ENCODE measurements at places on chromosomes 2 and 18.

- no peak for DNase-seq
Observed at GRCh38 chr18:61432590-61432989, 99.4 kb downstream of the CDH20 start.

- no peak for DNase-seq
Observed at GRCh38 chr2:68791914-68792313, 57.3 kb downstream of the ARHGAP25 start.

- no peak for DNase-seq
Observed at GRCh38 chr18:9285604-9286003, 49.0 kb upstream of the TWSG1 start.

DNA sequence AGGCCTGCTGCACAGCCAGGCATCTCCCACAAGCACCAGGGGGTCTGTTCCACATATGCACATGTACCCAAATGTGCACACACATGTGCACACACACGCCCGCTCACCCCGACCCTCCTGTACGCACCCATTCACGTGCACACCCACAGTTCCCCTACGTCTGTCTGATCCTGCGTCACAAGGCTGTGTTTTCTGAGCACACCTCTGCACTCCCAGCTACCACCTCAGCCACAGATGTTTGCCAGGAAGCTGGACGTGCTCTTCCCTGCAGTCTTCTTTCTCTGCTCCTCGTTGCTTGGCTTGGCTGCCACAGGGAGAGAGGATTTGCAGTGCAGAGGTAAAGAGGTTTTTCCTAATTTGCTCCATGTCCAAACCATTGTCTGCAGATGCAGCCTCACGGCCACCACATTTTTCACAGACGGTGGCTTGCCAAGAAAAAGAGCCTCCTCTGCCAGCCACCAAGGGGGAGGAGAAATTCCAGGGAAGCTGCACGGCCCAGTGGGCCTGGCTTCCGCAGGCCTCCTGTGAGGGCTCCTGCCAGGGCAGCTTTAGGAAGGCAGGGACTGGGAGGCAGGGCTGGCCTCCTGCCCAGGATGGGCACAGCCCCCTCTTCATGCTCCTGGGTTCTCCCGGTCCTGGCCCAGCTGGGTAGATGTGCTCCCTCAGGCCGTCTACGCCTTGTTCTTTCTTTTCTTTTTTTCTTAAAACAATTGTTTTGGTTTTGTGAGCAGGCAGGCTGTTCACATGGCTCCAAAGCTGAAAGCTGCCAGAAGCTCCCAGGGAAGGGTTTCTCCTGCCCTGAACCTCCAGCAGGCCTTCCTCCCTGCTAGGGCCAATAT, 29.3 kb upstream of the HS6ST1 start:
- DNase-seq, result no peak

- DNase-seq, result no peak
Observed at GRCh38 chr2:223108351-223109050, 56.5 kb downstream of the KCNE4 start.

- peak; percentile 28 for DNase-seq
Observed at GRCh38 chr18:11259469-11260150, 110.2 kb upstream of the PIEZO2 start.

- no peak for DNase-seq
Observed at GRCh38 chr2:164937864-164938401, 17.4 kb downstream of the SLC38A11 start.

DNA sequence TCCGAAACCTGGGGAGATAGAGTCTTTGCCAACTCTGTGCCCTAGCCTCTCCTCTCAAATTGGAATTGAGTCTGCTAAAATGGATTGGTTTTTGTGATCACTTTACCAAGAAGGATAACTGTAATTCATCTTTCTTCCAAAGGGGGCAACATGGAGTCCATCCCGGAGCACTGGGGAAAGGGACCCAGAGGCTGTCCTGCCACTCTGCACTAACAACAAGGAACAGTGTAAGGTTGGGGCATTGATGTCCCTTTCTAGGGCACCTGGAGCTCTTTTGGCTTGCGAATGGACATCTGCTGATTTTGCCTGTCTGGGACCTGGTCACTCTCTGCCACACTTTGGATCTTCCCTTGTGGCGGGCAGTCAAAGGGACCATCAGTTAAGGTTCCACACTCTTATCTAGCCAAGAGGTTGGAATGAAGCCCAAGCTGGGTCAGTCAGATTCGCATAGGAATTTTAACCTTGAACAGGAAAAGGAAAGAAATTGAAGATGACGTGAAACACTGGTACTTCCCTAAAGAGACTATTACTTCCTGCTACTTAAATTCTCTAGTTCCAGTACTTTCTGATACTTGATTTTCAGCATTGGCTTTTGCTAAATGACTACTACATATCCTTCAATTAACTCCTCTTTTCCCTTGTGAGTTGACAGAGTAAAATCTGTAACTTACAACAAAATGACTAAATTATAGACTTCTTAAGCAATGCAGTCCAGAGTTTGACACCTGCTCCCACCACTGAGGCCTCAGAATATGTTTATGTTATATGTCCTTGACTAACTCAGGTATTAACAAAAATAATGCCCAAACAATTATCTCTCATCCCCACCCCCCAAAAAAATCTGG, 64.7 kb upstream of the KLF7 start:
- peak; percentile 82 for DNase-seq

- no peak for DNase-seq
Observed at GRCh38 chr2:3116371-3116770, 261.2 kb downstream of the EIPR1 start.

GRCh38 chr2:33168425-33168824, 221.7 kb downstream of the LTBP1 start:
- no peak for DNase-seq

DNA sequence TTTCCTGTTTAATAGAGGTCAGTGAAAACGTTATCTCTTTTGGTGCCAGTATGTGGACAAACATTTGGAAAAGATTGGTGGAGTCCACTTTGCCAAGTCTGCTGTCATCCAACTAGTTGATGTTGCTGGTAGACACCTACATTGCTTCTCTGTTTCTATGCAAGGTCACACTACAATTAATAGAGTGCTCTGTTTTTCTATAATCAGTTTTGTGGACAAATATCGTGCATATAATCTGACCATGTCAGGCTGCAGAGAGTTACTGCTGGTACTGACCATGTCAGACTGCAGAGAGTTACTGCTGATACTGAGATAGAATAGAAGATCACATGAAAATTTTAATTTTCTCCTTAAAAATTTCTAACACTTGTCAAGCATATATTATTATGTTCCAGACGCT, 603.3 kb downstream of the TSN start:
- DNase-seq, result no peak

GRCh38 chr2:25489631-25490030, 147.9 kb upstream of the DNMT3A start:
- DNase-seq, result no peak

DNA sequence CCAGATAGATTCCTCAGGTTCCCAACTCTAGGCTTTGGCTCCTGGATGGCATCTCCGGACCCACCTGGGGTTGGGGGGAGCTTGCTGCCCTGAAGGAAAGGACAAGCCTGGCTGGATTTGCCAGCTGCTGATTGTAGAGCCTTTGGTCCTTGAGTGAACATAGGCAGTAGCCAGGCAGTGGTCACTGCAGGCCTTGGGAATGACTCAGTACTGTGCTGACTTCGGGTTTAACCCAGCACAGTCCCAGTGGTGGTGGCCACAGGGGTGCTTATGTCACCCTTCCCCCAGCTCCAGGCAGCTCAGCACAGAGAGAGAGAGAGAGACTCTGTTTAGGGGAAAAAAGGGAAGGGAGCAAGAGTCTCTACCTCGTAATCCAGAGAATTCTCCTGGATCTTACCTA, 27.7 kb upstream of the ACTR2 start:
- DNase-seq, result no peak

DNA sequence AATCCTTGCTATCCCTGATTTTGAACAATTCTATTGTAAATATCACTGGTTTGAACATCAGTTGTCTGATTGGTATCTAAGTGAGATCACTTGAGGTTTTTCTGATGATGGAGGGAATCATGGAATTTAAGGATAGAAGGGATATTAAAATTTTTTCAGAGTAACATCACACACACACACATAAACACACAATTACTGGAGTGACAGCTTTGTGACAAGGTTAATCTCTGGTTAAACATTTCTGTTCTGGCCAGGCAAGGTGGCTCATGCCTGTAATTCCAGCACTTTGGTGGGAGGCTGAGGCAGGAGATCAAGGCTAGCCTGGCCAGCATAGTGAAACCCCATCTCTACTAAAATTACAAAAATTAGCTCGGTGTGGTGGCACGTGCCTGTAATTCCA, 85.3 kb downstream of the SOCS6 start:
- DNase-seq, result no peak

GRCh38 chr2:212797484-212798205, 259.0 kb upstream of the ERBB4 start:
- no peak for DNase-seq

GRCh38 chr2:196160101-196160500, 11.3 kb downstream of the STK17B start:
- peak; percentile 76 for DNase-seq

DNA sequence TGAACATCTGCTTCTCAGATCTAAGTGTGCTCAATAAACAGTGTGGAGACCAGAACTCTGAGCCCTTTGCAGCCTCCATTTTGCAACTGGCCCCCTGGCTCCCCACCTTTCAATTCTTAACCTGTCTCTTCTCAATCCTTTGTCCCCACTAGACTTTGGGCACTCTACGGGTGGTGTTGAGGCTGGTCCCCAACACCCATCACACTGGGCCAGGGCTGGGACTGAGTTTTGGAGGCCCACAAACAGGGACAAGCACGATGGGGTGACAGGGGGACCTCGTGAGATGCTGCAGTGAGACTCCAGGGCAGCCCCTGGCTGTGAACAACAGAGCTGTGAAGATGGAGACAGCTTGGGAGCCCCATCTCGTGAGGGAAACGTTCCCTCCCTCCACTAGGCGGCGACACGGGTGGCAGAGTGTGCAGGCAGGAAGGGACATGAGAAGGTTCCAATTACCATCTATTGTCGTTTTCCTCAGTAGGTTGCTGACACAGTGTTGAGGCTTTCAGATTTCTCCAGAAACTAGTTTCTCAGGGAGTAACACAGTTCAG, 1.2 kb downstream of the ANKMY1 start:
- DNase-seq, result peak; percentile 79

All from GM23338 (cell line).